ENCODE measurements at places on chromosomes 3 and 15.

DNA sequence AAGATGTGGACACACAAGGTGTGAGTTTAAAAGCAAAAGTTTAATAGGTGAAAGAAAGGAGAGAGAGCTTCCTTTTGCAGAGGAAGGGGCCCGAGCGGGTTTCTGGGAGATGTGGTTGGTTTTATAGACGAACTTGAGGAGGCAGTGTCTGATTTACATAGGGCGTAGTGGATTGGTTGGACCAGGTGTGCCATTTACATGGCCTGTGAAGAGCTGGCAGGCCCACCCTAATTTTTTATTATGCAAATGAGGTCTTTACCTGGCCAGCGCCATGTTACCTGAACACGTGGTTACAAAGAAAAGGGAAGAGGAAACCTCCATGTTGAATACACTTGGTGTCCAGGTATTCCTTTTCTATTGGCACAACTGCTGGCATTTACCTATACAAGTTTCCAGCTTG, 42.8 kb upstream of the THSD4 start:
- DNase-seq, result no peak

DNA sequence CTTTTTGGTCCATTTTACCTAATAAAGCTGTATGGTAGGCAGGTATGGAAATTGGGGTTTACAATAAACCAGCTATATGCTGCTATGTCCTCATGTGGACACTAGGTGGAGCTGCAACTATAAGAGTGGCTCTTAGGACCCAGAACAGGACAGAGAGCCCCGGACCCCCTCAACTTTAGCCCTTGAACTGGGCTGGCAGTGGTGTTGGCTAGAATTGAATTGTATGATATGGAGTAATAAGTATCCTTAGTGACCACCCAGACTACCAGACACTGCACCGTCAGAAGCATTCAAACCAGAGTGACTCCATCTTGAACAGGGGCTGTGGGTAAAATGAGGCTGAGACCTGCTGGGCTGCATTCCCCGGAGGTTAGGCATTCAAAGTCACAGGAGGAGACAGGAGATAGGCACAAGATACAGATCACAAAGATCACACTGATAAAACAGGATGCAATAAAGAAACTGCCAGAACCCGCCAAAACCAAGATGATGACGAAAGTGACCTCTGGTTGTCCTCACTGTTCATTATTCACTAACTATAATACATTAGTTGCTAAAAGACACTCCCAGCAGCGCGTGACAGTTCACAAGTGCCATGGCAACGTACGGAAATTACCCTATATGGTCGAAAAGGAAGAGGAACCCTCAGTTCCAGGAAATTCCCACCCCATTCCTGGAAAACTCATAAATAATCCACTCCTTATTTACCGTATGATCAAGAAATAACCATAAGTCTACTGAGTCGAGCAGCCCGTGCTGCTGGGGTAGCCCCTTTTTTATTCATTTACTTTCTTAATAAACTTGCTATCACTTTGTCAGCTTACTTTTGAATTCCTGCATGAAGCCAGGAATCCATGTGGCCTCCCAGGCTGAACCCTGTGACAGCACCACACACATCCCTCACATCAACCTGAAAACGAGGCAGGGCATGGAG, 68.7 kb upstream of the BLM start:
- DNase-seq, result no peak

GRCh38 chr3:190096345-190096744, 24.4 kb downstream of the P3H2 start:
- DNase-seq, result no peak

- DNase-seq, result no peak
Observed at GRCh38 chr15:70658641-70659040, 104.7 kb downstream of the UACA start.

DNA sequence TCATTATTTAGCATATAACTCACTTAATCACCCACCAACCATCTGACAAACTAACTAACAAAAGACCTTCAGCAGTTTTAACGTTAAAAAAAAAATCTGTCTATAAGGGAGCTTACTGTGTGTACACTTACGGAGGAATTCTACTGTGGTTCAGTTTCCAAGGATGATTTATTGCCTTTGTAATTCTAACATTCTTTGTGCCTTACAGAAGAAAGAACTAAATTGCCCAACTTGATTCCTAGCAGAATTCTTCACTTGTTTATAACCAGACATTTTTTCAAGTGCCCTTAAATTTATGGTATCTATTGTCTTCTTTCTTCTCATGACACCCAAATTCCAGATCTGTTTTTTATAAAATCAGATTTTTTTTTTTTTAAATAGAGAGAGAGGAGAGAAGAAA, 119.7 kb upstream of the IGSF10 start:
- DNase-seq, result no peak

GRCh38 chr15:74460298-74460697, 662 bp downstream of the UBL7 start:
- no peak for DNase-seq

GRCh38 chr15:31328969-31329639, 2.5 kb downstream of the KLF13 start:
- DNase-seq, result no peak

- no peak for DNase-seq
Observed at GRCh38 chr15:92375057-92375456, 18.6 kb upstream of the ST8SIA2 start.

DNA sequence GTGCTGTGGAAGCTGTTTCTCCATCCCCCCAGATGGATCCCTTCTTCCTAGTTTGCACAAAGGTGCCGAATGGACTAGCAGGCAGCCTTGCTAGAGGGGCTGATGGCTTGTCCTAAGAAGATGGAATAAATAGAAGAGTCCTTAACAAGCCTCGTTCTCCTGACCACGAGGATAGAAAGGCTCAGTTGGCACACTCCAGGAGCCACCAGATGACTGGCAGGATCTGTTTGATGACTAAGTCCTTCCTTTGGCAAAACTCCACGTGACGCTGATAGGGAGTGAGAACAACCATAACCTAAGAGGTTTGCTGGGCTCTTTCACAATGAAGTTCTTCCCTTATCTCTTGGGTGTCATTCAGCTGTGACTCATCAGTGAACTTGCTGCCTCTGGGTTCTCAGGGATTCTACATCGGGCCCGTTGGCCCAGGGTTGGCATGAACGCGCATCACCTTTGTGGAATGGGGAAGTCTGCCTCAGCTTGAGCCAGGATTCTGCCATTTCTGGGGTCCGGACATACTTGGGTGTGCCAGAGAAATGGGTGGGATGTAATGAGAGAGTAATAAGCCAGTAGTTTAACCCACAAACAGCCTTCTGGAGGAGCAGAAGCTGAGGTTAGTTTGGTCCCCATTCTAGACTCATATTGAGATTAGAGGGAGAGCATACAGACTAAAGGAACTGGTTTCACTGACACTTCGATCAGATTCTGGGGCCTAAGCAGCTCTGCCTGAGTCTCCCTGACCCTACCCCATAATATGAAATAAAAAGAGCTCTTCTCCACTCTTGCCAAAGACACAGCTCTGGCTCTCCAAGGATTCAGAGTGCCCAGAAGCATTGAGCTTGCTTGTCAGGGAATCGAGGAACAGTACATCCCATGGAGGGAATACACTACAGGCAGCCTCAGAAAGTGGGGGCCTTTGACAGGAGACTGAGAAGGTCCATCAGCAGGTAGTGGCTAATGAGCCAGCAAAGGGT, 2.0 kb upstream of the MELTF start:
- DNase-seq, result no peak

- DNase-seq, result no peak
Observed at GRCh38 chr3:39784922-39785321, 24.5 kb upstream of the MYRIP start.

GRCh38 chr15:74040109-74040850, 42.1 kb downstream of the GOLGA6A start:
- no peak for DNase-seq

GRCh38 chr3:82087958-82088357, 326.5 kb upstream of the GBE1 start:
- DNase-seq, result no peak

GRCh38 chr3:20080956-20081554, 40.8 kb downstream of the KAT2B start:
- no peak for DNase-seq

- no peak for DNase-seq
Observed at GRCh38 chr3:88003115-88003755, 55.6 kb downstream of the CGGBP1 start.

- no peak for DNase-seq
Observed at GRCh38 chr15:86236356-86237110, 156.9 kb downstream of the AGBL1 start.

DNA sequence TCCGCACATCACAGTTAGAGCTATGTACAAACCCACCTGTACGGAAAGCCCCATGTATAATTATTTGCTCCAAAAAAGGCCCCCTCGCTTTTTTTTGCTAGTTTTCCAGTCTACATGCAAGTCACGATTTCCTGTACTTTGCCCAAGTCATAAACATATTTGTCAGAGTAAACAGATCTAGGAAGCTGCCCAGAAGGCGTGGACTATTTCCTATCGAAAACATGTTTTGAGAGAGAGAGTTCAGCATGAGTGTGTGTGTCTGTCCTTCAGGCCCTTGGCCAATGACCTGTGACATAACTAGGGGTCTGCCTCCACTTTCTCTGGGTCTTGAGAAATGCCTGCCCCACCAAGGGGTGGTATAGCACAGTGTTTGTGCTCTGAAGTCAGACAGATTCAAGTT, 72.7 kb upstream of the HACD2 start:
- no peak for DNase-seq

DNA sequence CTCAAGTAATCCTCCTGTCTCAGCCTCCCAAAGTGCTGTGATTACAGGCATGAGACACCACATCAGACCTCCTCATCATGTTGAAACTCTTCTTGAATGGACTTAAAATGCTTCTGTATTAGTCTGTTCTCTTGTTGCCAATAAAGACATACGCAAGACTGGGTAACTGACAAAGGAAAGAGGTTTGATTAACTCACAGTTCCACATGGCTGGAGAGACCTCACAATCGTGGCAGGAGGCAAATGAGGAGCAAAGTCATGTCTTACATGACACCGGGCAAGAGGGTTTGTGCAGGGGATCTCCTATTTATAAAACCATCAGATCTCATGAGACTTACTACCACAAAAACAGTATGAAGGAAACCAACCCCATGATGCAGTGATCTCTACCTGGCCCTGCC, 113.5 kb downstream of the CNTN4 start:
- DNase-seq, result no peak

DNA sequence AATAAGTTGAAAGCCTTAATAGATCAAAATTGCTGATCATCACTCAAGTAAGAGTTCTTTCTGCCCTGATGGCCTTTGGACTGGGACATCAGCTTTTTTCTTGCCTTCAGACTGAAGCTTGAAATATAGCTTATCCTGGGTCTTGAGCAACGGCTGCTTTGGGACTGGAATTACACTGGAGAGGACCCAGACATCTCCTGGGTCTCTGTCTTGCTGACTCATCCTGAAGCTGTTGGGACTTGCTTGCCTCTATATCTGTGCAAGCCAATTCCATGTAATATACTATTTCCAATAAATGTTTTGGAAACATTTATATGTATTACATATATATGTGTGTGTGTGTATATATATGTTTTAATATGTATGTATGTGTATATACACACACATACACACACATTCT, 260.2 kb downstream of the PDZRN3 start:
- DNase-seq, result no peak

GRCh38 chr15:99169769-99170311, 65.0 kb downstream of the SYNM start:
- DNase-seq, result no peak

DNA sequence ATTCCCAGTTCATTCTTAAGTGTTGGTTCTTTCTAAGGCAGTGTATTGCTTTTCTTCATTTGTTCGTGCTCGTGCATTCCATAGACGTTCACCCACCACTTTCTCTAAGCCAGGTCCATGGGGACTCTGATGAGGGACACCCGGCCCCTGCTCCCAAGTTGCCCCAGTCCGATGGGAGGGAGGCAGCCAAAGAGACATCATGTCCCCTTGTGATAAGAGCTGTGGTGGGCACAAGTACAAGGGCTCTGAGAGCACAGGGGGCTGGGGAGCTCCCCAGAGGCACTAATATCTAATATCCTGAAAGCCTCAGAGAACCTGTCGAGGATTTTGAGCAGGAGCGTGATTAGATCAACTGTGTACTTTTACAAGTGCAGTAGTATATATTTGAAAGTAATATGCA, 6.3 kb downstream of the SPSB4 start:
- no peak for DNase-seq

- no peak for DNase-seq
Observed at GRCh38 chr3:189038773-189039745, 132.7 kb upstream of the TPRG1 start.

DNA sequence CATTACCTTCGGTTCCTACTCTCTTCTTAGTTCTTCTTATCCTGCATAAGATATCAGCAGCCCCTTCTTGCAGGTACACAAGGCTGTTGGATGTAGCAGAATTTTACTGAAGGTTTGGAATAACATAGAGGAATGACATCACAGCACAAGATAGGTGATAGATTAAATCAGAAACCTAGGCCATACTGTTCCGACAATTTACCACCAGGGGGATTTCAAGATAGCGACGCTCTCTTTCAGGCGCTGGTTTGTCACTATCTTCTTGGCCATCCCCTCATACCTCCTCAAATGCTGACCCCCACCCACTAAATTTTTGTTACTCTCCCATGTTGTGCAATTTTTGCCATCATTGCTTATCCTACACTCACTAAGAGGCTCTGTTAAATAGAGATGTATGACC, 3.5 kb downstream of the SIDT1 start:
- no peak for DNase-seq

DNA sequence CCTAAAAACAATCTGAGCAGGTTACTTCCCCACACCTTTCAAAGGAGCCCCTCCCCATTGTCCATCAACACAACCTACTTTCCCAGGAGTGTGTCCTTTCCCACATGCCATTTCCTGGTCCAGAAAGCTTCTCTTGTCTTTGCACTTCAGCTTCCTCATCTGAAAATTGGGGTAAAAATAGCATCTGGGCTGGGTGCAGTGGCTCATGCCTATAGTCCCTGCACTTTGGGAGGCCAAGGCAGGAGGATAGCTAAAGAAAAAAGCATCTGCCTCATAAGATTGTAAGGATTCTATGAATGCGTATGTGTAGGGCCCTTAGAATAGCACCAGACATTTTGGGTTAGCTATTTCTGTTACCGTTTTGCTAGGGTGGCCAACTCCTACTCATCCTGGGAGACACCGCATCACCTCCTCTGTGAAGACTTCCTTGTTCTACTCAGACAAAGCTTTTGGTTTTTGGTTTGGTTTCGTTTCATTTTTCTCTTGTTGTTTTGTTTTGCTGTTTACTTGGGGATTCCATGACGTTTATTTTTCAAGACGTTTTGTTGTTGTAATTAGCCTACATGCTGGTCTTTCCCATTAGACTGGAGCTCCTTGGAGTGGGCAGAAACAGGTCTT, 224.4 kb upstream of the TLE3 start:
- no peak for DNase-seq

All from DMS 273 treated with DMSO at 0.1 percent for 48 hours (cell line).